Sciatic nerve (tissue), 2 donors: ENCODE measurements at places on chromosomes 5 and 9.

DNA sequence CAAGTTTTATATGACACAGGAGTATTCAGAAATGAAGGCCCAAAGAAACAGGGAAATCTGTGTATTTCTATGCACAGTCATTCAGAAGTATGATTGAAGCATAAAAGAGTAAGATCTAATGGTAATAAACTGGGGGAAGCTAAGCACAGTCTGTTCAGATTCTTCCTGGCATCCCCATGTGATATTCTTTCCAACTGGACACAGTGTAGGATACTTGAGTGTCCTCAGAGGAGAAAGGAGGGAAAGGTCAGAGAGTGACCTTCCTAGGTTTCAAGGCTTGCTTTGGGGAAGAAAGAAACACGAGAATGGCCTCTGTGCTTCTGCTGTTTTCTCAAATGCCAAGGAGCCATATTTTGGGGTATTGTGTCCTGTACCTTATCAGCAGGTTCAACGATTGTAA, 1798.4 kb upstream of the WWC1 start:
- DNase-seq, result no peak

- DNase-seq, result no peak
Observed at GRCh38 chr5:76292620-76293322, 110.3 kb upstream of the IQGAP2 start.

- no peak for DNase-seq
Observed at GRCh38 chr9:133684121-133684935, 48.2 kb downstream of the DBH start.

DNA sequence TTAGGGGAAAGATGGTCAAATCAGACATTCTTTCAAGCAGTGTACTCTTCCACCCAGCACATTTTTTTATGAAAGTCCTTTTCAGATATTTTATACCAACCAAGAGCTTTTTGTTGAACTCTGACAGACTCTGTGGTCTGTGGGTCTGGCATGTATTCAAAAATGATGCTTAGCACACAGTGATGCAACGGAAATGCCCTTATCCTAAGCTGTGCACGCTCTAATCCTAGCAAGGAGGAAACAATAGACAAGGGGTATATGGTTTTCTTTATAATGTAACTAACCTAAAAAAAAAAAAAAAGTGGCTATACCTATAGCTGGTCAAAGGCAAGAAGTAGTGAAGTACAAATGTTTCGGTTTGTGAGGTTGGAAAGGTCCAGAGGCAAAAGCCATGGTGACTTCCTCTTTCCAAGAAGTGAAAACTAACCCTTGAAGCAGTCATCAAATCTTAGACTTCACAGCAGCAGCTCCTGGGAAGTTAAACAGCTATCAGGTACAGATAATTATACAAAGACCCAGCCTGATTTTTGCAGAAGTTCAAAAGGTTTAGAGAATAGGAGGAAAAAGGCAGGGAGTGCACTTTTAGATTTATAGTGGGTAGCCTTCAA, 82.5 kb downstream of the SEMA6A start:
- DNase-seq, result no peak

DNA sequence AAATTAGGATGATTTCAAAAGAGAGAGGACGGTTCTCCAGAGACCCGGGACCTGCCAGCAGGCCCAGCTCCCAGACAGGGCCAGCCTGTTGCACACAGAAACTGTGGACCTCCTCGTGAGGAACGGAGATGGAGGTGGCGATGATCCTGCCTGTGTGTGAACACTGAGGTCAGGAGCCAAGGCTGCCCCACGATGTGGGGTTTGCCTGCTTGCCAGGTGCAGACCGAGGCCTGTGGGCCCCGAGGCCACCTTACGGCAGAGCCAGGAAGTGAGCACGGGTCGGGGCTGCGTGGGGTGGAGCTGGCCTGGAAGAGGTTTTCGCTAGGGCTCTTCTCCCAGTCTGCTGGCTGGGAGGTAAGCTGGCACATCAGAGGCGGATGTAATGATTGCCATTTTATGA, 4.3 kb downstream of the FAM163B start:
- no peak for DNase-seq
